NCI-H1417 treated with DMSO at 0.1 percent for 48 hours (cell line): ENCODE measurements at places on chromosomes 7 and 10.

GRCh38 chr7:5387711-5388245 is 35.9 kb downstream of the TNRC18 start:
- DNase-seq, result no peak

- no peak for DNase-seq
Measured at GRCh38 chr7:139702811-139703486, 74.8 kb downstream of the HIPK2 start.

DNA sequence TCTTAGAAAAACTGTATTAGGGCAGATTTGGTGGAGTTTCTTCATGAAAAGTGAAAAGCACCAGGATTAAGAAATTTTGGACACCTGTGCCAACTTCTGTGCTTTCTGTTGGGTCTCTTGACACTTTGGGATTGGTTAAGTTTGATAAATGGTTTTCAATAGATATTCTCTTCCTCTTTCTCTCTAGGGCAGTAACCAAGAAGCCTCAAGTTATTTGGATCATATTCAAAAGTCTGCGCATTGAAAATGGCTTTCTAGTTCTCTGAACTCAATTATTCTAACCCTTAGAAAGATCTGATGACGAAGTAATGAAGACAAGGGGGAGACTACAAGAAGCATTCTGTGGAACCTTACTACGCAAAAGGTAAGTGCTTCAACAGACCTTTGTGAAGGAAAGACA is 144.0 kb upstream of the CCDC6 start:
- no peak for DNase-seq

- no peak for DNase-seq
Measured at GRCh38 chr7:25922296-25922695, 229.7 kb upstream of the NFE2L3 start.

DNA sequence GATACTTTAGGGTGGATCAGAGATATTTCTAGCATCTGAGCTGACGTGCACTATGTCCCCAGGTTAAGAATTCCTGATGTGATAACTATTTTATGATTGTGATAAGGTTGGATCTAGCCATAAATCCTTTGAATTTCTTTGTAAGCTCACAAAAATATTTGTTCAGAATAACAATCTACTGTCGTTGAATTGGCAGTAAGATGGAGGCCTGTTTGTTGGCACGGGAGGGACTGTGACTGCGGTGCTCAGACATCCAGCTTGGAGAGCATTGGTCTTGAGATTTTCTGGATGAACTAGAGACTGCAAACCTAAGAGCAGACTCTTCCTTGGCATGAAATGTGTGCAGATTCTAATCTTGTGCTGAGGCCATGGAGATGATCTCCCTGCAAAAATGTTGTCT is 131.1 kb downstream of the LRRC4 start:
- DNase-seq, result no peak

DNA sequence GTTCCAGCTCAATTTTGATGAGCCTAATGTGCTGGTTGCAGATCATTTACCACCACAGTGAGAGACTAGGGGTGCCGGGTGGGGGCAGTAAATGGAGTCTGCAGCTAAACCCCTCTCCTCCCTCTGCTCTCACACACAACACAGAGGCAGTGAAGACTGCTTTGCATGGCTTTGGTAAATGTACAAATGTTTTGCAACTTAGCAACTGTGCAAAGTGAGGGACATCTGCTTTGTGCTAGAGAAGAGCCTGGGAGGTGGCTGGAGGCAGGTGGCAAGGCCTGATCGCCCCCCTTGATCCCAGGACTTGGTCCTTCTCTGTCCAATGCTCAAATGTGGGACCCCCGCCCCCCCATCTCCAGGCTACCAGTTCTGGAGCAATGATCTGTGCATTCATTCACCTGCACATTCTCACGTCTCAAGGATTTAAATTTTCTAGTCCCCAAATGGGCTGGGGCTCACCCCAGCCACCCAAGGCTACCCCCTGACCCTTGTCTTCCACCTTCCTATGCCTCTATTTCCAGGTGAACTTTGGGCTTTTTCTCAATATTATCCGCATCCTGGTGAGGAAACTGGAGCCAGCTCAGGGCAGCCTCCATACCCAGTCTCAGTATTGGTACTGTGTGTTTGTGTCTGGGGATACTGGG is 11.6 kb downstream of the GHRHR start:
- DNase-seq, result no peak

DNA sequence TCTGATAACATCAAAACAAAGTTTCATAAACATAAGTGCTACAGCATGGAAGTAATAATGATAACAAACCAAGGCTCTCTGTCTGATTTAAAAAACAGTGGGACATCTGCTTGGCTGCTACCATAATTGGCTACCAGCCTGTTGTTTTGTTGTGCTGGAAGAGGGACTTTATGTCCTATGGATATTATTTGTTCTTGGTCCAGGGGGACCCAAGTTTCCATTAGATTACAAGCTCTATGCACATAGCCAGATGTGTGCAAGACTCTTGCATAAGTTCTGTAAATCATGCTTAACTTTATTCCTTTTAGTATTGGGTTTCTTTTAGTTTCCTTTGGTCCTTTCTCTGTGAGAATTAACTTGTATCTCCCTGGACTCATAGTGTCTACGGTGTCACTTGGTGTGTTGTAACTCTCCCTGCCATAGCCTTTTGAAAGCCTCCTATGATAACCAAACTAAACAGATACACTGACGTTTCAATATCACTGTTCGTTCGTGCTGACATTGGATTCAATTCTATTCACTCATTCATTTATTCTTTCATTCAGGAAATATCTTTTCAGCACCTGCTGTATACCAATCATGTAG is 41.4 kb upstream of the CD36 start:
- no peak for DNase-seq

DNA sequence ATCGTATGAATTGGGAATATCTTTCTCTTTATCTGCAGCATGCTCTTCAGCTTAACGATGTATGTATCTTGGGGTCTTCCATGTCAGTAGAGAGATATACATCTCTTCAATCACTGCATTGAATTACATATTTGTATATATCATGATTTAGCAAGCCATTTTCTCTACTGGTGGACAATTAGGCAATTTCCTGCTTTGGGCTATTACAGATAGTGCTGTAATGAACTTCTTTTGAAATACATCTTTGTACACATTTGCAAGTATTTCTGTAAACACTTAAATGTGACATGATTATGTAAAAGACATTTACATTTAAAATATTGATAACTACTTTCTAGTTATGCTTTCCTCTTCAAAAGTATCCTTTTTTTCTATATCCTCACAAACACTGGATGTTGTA is 199.0 kb downstream of the PPP1R9A start:
- no peak for DNase-seq

- DNase-seq, result no peak
Measured at GRCh38 chr7:98395951-98396350, 4.9 kb downstream of the BAIAP2L1 start.

DNA sequence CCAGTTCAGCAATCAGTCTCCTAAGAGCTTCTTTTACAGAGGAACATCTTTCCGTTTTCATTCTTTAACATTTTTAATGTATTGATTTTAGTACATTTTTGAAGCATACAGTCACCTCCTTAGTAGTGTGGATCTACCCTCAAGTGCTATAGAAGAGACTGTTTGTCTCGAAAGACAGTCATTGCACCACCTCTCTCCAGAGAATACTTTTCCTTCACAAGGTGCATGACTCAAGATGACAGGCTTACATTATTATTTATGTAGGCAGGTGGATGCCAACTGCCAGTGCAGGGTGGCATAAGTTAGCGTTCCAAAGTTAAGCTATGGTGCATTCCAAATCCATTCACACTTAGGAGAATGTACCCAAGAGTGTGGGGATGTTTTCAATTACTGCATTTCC is 71.8 kb downstream of the ZEB1 start:
- DNase-seq, result no peak

DNA sequence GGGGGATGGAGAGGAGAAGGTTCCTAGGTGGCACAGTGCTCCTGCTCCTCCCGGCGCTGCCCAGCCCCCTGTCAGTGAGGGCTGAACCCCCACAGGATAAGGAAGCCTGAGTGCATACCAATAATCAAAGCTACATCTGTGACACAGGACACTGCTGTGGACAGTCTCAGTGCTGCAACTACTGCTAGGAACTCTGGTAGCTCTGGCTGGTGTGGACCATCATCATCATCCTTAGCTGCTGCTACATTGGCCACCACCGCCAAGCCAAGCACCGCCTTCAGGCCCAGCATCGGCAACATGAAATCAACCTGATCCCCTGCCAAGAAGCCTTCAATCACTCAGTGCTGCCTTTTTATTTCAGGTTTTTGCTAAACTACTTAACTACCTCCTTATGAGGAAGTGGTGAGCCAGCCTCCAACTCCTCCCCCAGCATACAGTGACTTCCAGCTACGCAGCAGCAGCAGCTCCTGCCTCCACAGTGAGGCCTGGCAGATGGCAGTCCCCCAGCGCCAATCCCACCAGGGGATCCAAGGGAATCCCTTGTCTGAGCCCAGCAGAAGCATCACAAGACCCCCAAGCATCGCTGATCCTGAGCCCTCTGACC is 32.1 kb upstream of the SLC26A4 start:
- DNase-seq, result no peak

GRCh38 chr10:71584902-71585563 is 134.5 kb downstream of the C10orf105 start:
- no peak for DNase-seq

GRCh38 chr7:141014125-141014523 is 628 bp downstream of the MRPS33 start:
- no peak for DNase-seq

DNA sequence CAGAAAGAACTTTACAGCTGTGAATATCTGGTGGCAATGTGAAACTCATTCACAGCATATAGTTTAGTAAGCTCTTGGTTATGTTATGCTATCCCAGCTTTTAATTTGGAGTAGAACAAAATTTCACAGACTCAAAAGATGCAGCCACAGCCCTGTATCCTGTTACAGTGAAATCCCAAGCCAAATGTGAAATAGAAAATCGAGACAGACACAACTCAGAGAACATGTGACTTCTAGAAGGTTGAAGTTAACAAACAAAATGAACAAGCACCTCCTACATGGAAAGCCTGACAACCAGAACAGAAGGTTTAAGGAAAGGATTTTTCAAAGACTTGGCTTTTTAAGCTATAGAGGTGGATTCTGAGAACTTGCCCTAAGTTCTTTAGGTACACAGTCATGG is 39.6 kb downstream of the JAZF1 start:
- no peak for DNase-seq

DNA sequence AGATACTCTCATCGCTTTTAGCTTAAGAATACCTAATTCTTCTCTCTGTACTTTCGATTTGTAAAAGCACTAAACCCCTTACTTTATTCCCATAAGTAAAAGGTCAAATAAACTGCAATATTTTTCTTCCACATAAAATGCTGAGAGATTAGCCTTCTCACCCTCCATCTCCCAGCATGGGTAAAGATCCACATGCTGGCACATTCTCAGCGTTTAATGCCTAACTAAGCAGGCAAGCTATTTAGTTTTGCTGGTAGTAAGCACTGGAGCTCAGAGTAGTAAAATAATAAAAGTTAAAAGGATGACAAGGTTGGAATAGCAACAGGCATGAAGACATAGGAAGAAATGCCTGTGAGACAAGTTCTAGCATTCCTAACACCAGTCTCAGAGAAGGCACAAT is 65.9 kb upstream of the NEBL start:
- DNase-seq, result no peak

DNA sequence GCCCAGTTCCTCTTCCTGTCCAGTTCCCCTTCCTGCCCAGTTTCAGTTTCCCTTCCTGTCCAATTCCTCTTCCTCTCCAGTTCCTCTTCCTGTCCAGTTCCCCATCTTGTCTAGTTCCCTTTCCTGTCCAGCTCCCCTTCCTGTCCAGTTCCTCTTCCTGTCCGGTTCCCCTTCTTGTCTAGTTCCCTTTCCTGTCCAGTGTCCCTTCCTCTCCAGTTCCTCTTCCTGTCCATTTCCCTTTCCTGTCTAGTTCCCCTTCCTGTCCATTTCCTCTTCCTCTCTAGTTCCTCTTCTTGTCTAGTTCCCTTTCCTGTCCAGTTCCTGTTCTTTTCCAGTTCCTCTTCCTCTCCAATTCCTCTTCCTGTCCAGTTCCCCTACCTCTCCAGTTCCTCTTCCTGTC is 68.1 kb upstream of the ADCY1 start:
- no peak for DNase-seq

- no peak for DNase-seq
Measured at GRCh38 chr7:20735346-20736065, 51.2 kb downstream of the SP8 start.

DNA sequence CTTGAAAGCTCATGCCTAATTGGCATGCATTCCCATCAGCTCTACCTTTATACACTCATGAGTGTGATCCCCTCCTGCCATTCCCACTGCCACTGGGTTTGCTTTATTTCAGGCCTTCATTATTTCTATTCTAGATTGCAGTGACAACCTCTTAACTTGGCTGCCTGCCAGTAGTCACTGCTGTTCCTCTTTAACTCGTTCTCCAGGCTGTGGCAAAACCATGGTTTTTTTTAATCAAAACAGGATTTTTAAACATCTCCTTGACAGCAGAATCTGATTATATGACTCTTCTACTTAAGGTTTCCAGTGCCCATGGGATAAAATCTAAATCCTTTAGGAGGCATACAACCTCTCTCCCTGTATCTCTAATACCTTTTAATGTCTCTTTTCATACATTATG is 223.7 kb upstream of the PCDH15 start:
- DNase-seq, result no peak

DNA sequence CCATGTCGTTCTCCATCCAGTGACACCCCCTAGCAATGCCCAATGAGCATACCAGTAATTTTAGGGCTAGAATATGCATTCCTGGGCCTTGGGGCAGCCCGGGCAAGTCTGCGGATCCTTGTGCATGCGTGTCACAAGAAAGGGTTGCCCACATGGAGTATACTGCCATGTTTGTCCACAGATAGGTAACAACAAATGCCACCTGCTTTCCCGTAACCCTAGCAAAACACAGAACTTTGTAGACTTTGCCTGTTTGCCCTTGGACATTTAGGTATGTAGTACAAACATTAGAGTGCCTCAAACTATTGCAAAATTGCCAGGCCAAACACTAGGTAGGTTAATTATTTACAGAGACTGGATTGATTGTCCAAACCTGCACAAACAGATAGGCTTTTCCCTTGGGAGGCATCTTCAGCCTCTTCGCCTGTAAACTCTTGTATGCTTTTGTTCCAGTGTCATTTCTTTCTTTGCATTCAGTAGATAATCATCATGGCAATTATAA is 117.0 kb downstream of the ADCY1 start:
- DNase-seq, result no peak

DNA sequence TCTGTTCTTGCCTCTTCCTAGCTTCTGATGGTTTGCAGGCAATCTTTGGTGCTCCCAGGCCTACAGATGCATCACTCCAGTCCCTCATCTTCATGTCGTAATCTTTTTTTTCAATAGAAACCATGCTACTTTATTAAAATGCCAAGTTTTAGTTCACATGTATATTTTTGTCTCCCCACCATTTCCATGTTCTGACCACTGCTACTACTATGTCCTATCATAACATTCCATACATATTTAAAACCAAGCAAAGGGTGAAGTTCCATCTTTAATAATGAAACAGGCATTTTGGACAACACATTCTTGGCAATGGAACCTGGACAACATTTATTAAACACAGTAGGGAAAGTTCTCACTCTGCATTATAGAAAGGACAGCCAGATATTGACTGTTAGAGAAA is 58.8 kb downstream of the ZNF518A start:
- DNase-seq, result no peak

GRCh38 chr10:114663626-114664025 is 5.6 kb upstream of the ABLIM1 start:
- no peak for DNase-seq
